ENCODE measurements at places on chromosomes 5 and 9.

GRCh38 chr5:77418601-77419581, 73.2 kb downstream of the WDR41 start:
- no peak for DNase-seq

DNA sequence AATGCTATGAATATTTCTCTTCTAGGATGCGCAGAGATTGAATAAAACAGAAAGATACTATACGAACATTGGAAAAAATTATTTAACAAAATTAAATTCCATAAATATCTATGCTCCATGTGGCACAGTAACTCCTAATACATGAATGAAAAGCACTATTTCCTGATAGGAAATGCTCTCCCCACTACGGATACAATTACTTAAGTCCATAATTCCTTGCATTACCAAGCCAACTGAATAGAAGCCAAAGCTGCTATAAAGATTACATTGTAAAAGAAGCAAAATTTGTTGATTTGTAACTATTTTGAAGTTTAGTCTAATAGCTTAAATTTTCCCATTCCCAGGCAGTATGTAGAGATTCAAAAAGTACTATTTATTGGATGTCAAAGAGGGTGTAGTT, 61.8 kb upstream of the SNX2 start:
- no peak for DNase-seq

DNA sequence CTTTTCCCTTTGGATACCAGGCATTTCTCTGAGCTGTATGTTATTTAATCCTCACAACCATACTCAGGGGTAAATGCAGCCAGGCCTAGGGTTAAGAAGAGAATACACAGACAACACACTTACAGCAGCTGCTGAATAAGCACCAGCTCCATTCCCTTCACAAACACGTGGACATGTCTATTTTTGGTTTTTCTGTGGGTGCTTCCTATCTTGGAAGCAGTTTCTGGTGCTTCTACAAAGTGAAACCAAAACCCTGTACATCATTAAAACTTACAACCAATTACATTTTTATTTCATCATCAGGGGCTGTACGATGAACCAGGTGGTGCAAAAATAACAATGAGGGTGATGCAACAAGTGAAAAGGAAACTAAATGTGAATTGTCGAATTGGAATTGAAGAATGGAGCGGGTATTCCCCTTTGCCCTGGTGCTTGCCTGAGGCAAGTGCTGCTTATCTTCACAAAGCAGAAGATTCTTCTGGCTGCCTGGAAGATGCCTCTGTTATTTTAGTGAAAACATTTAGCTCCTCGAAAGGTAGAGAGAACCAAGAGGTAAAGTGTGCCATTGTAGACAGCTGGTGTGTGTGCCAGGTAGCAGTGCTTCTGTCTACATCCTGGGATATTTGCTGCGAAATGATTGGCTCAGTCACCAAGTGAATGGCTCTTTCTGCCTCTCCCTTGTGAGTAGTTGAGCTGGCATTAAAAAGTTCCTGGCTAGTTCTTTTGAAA, 18.6 kb upstream of the IFNB1 start:
- no peak for DNase-seq

DNA sequence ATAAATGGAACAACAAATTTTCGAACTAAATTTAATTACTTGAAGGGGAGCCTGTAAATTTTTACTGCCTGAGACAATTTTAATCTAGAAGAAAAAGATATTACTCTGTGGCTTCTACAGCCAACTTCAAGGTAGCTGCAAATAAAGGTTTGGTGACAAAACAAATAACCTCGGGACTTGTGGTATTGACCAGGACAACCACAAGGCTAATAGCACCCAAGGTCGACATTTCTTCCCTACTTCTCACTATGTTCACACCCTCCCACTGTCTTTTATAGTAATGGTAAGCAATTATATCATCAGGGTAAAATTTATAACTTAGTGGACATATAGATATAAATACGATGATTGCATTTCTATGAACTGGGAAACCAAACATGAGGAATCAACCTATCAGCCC, 67.9 kb upstream of the SPINK5 start:
- no peak for DNase-seq

GRCh38 chr5:35854248-35854647, 2.4 kb upstream of the IL7R start:
- no peak for DNase-seq

- no peak for DNase-seq
These were observed 245.9 kb downstream of the FSTL4 start for GRCh38 chr5:133366438-133366837.

Measured in NCI-H526 treated with DMSO at 0.1 percent for 48 hours (cell line).